ENCODE measurements at places on chromosomes 11 and 22. TPM values are rescaled to one million over a fixed set of nuclear protein-coding genes. Genes with fewer than 3 reads are reported as not detected.

KLHL35 gene
- total RNA-seq: not detected

DNA sequence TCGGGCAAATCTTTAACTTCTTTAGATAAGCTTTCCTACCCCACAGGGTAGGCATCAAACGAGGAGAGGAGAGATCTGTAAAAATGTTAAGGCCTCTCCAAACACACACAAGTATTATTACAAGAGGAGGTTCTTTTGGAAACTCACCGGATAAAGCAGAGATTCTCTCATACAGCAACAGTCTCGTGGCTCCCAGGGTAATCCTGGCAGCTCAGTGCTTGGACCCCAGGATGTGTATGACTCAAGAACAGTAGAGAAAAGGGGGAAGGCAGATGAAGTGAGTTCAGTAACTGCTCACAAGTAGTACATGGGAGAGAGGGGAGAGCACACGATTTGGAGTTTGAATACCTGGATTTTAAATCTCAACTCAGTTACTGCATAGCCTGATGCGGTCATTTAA is 120.9 kb downstream of the FEZ1 start:
- no peaks in the 10 kb centered on the region for H3K27me3 ChIP-seq
- no peak for DNase-seq
- H3K4me3 ChIP-seq: no peak overlapping the region

- no peaks in the 10 kb centered on the region for H3K36me3 ChIP-seq
- peak; percentile 40 for DNase-seq
- no peaks in the 10 kb centered on the region for H3K27me3 ChIP-seq
- no peak overlapping the region for H3K27ac ChIP-seq
- H3K4me3 ChIP-seq: no peak overlapping the region
- H3K4me1 ChIP-seq: no peaks in the 10 kb centered on the region
These were observed 40.2 kb upstream of the EMID1 start for GRCh38 chr22:29165321-29166060.

DNA sequence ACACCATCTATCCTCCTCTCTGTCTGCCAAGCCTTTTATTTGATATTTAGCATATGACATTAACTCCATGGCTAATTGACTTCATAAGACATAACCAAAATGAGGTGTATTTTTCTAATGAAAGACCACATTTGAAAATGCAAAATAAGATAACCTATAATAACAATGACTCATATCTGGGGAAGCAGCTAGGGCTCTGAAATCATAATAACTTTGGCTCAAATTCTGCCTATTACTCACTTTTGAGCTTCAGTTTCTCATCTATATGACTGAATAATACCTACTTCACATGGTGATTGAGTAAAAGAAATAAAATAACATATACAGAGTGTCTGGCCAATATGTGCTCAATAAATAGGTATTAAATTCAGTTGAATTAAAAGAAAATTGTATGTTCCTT is 1419.8 kb upstream of the TENM4 start:
- H3K27me3 ChIP-seq: no peaks in the 10 kb centered on the region
- no peak overlapping the region for H3K4me3 ChIP-seq
- H3K4me1 ChIP-seq: no peaks in the 10 kb centered on the region
- no peak for DNase-seq
- no peaks in the 10 kb centered on the region for H3K36me3 ChIP-seq
